ENCODE measurements at places on chromosomes 13 and 19.
A peak's percentile ranks its signal among the peaks of the same experiment; 100 is the strongest.

GRCh38 chr13:23488442-23488841 is 54.9 kb upstream of the SACS start:
- no peak for DNase-seq

DNA sequence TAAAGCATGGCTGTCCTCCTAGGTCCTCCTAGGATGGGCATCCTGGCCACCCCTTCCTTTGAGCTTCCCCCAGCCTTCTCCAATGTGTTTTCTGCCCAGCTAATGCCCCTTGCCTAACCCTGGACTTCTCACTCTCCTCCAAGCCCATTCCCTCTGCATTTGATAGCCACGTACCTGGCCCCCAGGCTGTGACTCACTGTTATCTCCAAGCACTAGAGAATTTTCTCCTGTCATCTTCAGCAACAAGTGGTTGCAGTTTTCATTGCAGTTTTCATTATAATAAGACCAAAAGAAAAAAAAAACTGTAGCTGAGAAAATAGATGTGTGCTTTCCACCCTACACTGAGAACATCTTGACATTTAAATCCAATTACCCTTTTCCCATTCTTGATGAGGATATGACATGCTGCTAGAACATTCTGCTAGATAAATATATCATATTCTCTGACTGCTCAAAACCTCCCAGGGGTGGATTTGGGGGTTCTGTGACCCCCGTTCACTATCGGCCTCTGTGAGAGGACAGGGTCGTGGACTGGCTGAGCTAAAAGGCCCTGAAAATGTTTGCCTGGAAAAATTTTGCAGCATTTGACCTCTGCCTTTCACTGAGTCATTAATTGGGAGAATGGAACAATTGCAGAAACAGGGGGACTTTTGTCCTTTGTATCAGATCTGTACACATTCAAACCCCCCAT is 58.8 kb upstream of the KCTD15 start:
- DNase-seq, result no peak

- no peak for DNase-seq
These were observed 56.4 kb upstream of the GJB6 start for GRCh38 chr13:20288561-20288960.

DNA sequence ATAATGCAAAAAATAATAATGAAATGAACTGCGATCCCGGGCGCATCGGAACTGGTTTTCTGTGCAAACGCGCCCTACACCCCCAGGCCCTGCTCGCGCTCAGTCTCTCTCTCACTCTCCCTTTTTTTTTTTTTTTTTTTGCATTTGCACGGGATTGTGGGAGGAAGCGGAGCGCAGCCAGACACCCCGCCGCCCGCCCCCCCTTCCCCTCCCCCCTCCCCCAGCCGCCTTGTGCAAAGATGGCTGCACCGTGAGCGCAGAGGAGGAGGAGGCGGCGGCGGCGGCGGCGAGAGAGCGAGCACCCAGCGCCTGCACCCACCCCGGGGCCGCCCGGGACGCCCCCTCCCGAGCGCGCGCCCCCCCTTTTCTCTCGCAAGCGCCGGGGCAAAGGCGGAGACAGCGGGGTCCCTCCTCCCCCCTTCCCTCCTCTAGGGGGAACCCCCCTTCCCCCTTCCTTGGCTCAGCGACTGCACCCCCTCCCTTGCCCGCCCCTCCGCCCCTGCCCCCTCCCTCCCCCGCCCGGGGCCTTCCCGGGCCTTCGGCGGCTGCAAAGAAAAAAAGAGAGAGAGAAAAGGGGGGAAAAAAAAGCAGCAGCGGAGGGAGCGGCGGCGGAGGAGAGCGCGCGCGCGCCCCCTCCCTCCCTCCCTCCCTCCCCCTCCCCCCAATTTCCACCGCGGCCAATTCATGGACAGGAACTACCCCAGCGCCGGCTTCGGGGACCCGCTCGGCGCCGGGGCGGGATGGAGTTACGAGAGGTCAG is at the start of gene PRR12:
TSS of gene PRR12 (plus strand) at position 212 of the 760 bp plus-strand sequence. CDS start at position 685, 473 bp downstream.
- peak; percentile 65 for DNase-seq

DNA sequence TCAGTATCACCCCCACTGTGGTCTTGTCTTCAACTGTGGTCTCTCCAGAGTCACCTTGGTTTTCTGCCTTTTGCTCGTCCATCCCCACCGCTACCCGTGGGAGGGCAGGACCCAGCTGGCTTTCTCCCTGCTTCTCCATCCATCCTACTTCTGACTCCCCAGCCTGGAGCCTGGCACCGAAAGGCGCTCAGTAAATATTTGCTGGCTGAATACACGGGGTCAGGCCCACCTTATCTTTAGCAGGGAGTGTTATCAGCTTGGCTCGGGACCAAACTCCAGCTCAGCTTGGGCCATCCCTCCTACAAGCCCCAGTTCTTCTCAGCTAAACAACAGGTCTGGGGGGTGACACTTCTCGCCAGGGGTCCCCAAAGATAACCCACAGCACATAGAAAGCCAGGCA is 62.0 kb upstream of the KLF2 start:
- DNase-seq, result no peak

GRCh38 chr19:47057328-47057727 is 8.9 kb upstream of the TMEM160 start:
- peak; percentile 32 for DNase-seq

- no peak for DNase-seq
These were observed 42.4 kb upstream of the RFC3 start for GRCh38 chr13:33775339-33776108.

DNA sequence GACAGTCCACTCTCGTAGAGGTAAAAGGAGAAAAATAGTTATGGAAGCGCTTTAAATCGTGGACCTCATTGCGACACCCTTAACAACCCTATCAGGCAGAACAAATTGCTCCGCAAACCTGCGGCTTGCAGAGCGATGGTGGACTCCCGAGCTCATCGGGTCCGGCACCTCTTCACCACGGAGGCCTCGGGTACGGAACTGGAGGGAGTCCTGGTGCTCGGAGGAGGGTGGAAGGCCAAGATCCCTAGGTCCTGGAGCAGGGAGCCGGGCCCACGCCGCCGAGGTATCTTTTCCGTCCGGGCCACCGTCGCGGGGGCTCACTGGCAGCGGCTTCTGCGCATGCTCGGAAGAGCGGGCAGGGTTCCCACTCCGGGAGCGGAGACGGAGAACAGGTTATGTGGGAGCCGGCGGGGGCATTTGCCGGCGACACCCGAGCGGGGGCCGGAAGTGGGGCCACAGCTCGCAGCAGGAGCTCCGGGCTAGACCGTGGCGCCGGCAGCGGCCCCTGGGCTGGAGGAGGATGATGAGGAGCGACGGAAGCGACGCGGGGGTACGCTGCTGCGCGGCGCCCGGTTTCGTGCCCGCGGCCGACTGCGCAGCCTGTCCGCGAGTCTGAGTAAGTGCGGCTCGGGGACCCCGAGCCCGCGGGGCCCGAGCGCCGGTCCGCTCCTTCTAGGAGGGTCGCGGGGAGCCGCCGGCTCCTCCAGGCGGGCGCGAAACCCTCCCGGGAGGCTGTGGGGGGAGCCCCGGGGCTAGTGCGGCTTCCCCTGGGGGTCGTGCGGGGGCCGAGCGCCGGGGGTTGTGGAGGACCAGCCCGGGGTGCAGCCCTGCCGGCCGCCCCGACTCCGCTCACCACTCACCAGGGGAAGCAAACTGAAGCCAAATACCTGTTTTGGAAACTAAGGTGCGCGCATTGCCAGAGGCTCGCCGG is at the start of gene ABHD13:
TSS of gene ABHD13 (plus strand) at position 349 of the 931 bp plus-strand sequence. CDS start 10,827 bp downstream, outside the sequence.
- peak; percentile 84 for DNase-seq

DNA sequence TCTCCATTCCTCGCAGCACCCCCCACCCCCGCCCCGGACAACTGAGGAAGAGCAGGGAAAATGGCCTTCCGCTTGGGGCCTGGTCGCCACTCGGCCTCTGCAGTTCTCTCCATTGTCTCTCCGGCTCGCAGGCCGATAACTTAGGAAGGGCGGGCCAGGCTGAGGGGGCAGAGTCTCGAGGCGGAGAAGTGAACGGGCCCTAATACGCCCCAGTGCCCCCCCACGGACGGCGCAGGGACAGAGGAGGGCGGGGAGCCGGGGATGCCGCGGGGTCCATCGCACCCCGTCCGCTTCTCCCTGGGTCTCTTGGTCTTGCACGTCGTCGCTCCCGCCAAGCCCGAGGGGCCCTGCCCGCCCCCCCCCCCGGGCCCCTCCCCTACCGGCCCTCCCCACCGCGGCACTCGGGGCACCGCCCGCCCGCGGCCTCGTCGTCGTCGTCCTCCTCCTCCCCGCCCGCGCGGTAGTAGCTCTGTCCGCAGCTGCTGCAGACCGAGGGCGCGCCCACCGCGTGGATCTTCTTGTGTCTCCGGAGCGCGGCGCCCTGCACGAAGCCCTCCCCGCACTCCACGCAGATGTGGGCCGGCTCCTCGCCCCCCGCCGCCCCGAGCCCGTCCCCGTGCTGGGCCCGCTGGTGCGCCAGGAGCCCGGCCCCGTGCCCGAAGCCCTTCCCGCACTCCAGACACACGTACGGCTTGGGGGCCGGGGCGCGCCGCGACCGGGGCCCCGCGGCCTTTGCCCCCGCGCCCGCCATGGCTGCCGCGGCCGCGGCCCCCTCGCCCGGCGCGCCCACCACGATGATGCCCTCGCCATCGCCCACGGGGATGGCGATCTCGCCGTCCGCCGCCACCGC is 33.2 kb downstream of the ZNF787 start:
- DNase-seq, result no peak

DNA sequence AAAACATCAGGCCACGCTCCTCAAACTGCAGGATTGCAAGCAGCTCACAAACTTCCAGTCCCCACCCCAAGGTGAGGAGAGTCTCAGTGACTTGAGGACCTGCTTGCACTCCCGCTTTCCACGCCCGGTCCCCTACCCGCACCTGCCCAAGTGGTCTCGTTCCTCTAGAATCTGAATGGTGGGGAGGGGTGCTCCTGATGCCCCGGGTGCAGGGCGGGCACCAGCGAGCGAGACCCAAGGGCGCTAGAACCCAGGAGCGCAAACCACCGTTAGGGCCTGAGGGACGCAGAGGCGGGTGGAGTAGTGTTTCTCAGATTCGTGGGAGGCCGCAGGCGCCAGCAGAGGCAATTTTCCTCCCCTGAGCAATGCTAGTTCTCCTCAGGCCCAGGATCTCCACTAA is 40.3 kb downstream of the SOX1 start:
- DNase-seq, result no peak

DNA sequence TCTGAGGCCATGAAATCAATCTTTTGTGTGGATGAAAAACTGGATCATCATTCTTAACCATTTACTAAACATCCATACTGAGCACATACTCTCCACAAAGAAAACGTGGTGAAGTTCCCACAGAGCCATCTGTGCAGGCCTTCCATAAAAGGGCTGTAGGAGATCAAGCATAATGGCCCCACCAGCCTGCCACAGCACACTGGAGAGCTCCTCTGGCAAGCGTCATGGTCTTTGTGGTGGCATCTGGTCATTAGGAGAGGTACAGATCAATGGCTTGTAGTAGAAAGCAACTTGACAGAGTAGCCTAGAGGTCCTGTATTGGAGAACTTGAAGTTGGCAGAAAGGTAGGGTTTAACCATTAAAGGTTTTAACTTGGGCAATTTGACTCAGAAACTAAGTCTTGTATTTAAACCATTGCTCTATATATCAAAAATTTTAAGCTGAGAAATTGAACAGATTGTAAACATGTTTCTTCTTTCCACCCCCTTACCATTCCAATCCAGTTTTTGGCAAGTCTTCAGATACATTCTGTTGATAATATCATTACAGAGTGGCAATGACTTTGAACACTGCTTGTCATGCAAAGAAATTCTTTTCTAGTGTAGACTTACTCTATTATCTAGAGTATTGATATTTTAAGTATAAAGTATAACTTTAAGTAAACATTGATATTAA is 128.3 kb downstream of the LMO7 start:
- DNase-seq, result no peak

DNA sequence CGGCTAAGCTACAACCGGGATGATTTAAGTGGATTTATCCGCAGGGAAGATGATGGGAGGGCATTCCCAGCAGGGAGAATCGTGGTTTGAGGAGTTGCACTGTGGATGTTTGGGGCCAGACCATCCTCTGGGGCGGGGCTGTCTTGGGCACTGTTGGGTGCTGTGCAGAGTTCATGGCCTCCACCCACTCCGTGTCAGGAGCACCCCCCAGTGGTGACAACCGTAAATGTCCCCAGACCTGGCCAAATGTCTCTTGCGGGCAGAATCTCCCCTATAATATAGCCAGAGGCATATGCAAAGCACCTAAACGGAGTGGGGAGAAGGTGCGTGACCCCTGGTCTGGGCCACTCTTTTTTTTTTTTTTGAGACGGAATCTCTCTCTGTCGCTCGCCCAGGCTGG is 40.2 kb downstream of the SMIM24 start:
- no peak for DNase-seq

DNA sequence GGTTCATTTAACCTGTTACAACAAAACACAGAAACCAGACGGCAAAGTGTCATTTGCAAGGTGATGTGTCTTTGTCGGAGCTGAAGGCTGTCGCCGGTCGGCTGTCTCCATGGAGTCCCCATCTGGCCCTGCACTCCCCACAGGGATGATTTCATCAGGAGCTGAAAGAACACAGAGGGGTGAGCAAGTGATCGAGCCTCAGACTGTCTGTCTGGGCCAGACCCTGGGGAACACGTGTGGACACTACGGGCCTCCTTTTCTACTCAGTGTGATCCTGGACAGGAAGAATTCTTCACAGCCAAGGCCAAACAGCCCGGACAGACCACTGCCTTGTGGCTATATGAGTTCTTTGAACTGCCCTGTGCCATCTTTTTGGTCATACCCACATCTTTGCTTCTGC is 85.1 kb downstream of the RNASEH2B start:
- no peak for DNase-seq

- peak; percentile 69 for DNase-seq
These were observed 137.6 kb downstream of the GPC6 start for GRCh38 chr13:93364166-93364565.

DNA sequence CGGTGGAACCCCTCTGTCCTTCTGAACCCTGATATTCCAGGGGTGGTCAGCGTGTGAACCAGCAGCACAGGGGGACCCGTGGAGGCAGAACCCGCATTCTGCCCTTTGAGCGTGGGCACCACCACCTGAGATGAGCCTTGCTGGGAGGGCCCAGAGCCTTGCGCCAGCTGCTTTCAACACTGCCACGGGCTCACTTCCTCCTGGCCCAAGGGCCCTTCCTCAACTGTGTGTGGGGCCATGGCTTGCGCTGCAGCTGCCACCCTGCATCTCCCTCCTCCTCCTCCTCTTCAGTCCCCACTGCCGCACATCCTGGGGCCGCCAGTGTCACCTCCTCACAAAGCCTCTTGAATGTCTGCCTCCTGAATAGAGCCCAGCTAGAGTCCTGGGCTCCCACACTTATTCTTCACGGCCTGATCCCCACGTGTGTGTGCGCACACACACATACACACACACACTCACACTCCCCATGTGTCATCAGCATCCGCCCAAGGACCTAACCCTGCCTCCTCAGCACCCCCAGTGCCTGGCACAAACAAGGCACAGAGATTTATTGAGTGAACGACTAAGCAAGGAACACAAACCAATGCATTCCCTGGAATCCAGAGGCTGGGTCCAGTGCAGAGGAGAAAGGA is 26.9 kb upstream of the TMEM160 start:
- DNase-seq, result no peak

Measured in HCEC 1CT (cell line).